ENCODE measurements at places on chromosomes 11 and 22.

DNA sequence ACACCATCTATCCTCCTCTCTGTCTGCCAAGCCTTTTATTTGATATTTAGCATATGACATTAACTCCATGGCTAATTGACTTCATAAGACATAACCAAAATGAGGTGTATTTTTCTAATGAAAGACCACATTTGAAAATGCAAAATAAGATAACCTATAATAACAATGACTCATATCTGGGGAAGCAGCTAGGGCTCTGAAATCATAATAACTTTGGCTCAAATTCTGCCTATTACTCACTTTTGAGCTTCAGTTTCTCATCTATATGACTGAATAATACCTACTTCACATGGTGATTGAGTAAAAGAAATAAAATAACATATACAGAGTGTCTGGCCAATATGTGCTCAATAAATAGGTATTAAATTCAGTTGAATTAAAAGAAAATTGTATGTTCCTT is 1419.8 kb upstream of the TENM4 start:
- no peak for DNase-seq

GRCh38 chr11:19844012-19844411 is 131.4 kb downstream of the NAV2 start:
- no peak for DNase-seq

GRCh38 chr11:8839306-8839956 is 71.6 kb upstream of the AKIP1 start:
- DNase-seq: no peak

- DNase-seq: no peak
These were observed 14.1 kb downstream of the SHISA8 start for GRCh38 chr22:41900652-41901312.

GRCh38 chr11:69662806-69663205 is 12.3 kb downstream of the LTO1 start:
- DNase-seq: no peak

GRCh38 chr11:7635137-7635536 is 38.2 kb downstream of the CYB5R2 start:
- DNase-seq: no peak

DNA sequence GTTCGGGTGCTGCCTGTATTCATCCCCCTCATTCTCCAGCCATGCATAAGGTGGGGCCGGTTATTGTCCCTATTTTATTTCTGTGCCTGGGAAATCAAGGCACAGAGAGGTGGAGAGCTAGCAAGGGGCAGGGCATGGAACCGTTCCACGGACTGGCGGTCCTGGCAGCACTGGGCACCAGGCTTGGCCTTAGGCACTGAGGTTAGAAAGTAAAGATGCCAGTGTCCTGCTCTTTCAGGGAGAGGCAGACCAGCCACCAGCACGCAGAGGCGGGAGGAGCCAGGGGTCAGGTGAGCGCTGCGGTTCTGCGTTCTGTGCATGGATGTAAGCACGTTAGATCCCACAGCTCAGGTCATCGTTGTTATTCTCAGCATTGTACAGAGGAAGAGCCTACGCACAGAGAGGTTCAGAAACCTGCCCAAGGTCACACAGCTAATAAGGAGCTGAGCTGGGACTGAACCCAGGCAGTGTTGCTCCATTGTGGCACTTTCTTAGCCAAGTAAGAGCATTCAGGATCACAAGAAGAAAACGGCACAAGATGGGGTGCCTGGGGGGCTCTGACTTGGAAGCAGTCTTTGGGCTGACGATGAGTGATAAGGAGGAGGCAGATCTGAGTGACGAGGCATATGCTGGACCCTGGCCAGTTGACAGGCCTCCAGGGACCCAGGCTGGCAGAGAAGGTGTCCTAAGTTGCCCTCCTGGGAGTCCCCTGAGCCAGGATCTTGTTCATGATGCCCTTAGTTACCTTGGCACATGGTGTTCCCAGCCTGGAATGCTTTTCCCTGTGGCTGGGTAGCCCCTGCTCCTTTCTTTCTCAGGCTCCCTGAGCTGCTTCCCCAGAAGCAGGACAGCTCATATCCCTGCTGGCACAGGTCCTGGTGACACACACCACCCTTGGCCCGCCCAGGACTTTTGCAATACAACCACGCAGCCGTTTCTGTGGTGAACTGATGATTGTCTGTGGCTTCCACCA is 41.1 kb downstream of the OSBPL5 start:
- no peak for DNase-seq

- DNase-seq: no peak
These were observed 2.5 kb downstream of the RAB36 start for GRCh38 chr22:23147617-23148387.

GRCh38 chr11:83063073-83063754 is 8.5 kb downstream of the RAB30 start:
- no peak for DNase-seq

- no peak for DNase-seq
These were observed 20.3 kb downstream of the ZC3H12C start for GRCh38 chr11:110113505-110113904.

DNA sequence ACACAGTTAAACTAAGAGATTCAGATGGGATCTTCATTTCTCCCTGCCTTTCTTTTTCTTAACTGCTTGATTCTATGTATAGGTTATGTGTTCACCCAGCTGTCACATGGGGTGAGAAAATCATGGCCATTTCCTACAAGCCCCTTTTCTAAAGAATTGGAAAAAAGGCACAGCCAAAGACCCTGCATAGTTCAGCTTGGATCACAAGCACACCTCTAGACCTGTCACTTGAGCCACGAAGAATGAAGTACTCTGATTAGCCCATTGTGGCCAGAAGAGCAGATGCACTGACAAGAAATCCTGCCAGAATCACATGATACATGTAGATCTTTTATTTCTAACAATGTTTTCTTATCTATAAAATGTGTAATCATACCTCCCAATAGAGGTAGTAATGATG is 69.7 kb downstream of the RAB38 start:
- no peak for DNase-seq

DNA sequence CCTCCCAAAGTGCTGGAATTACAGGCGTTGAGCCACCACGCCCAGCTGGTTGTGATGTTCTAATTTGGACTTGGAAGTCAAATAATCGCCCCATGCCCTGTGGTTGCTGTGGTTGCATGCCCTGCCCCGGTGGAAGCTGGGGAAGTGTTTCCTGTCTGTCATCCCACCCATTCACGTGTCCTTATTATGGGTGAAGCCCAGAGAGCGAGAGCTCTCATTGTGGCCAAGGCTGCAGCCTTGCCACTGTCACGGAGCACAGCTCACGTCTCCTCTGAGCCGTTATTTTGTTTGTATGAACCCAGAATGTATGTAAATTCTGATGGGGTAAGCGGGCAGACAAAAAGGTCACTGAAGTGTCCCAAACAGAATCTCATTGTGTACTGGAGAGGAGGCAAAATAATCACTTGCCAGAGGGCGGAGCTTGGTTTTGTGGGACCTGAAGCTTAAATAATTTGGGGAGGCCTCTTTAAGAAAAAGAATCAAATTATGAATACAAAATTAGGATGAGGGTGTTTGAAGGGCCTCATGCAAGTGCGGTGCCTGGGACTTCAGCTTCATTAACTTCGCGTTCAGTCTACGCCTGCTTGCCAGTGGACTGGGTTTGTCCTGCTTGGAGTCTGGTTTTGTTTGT is 25.8 kb upstream of the TREH start:
- DNase-seq: no peak

GRCh38 chr11:65425971-65426838 is 3.6 kb downstream of the NEAT1 start:
- no peak for DNase-seq

- no peak for DNase-seq
These were observed 72.0 kb downstream of the PRR5L start for GRCh38 chr11:36367806-36368680.

- no peak for DNase-seq
These were observed 14.9 kb downstream of the EIF4ENIF1 start for GRCh38 chr22:31474743-31475142.

- DNase-seq: no peak
These were observed 22.6 kb upstream of the ALDH3B2 start for GRCh38 chr11:67696998-67697397.

DNA sequence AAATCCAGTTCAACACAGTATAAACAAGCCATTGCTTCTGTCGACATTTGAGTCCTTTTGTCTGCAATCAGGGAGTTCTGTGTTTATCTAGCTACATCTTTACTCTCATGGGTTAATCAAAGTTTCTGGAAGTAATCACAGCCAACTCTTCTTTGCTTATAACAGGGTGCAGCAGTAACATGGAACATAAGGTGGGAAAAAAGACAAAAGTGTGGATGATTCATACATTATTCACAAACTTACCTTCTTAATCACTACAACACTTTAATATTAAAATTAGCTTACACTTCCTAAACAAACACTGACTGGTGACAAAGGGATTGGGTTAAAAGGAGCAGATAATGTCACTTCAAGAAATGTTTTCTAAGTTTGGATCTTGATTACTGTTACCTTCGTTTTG is 44.7 kb downstream of the SNX19 start:
- no peak for DNase-seq

GRCh38 chr22:49179175-49179574 is 648.5 kb downstream of the BRD1 start:
- DNase-seq: no peak

- no peak for DNase-seq
These were observed 113.8 kb upstream of the SORL1-AS1 start for GRCh38 chr11:121566279-121567168.

DNA sequence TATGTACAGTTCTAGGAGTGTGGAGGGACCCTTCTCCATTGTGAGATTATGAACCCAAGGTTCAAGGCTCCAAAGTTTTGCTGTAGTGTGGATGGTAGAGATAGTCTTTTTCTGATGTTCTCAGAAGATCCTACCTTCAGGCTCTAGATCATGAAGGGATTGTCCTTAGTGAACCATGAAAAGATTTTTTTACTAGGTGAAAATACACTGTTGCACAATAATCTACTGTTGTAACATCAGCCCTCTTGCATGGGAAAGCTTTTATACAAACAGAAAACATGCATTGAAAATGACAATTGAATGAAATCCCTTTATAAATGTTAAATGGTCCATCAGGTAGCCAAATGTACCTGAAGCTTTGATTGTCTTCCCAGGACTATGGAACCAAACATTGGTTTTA is 177.8 kb downstream of the FAM76B start:
- DNase-seq: no peak

DNA sequence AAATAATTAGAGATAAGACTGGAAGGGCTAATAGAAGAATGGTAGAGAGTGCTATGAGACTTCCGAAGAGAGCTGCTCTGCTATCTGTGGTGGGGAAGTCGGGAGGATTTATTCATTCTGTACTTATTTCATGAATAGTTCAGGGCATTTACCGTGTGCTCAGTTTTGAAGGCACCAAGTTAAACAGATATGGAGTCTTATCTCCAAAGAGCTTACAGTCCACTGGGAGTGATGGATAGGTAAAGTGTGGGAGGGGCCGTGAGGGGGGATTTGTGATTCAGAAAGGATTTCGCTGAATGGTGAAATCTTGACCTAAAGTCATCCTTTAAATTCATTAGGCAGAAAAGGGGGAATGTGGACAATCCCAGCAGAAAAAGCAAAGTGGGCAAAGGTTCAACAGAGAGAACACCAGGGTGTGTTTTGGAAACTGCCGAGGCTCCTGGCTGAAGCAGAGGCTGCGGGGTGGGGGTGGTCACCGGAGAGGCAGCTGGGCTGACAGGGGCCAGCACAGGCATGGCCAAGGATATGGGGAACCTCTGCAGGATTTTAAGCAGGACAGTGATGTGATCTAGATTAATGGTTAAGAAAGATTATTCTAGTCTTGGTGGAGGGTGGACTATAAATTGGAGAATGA is 91.2 kb downstream of the UBASH3B start:
- DNase-seq: no peak
